Vagina (tissue), 2 donors: ENCODE measurements at places on chromosomes 1 and 21.

- DNase-seq: no peak
Measured at GRCh38 chr21:27076025-27076424, 109.1 kb upstream of the ADAMTS5 start.

GRCh38 chr1:29579821-29580425 lies 343.6 kb downstream of the PTPRU start:
- DNase-seq: no peak

DNA sequence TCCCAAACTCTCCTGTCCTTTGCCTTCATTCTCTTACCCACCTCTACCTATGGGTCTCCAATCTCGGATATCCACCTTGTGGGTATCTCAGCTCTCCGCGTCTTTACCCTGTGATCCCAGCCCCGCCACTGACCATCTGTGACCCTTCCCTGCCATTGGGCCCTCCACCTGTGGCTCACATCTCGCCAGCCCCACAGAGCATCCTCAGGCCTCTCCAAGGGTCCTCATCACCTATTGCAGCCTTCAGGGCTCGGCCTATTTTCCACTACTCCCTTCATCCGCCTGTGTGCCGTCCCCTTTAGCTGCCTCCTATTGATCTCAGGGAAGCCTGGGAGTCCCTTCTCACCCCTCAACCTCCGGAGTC lies 11.1 kb downstream of the BCAN start:
- no peak for DNase-seq

GRCh38 chr1:227910511-227911153 lies 37.1 kb downstream of the WNT9A start:
- DNase-seq: no peak

DNA sequence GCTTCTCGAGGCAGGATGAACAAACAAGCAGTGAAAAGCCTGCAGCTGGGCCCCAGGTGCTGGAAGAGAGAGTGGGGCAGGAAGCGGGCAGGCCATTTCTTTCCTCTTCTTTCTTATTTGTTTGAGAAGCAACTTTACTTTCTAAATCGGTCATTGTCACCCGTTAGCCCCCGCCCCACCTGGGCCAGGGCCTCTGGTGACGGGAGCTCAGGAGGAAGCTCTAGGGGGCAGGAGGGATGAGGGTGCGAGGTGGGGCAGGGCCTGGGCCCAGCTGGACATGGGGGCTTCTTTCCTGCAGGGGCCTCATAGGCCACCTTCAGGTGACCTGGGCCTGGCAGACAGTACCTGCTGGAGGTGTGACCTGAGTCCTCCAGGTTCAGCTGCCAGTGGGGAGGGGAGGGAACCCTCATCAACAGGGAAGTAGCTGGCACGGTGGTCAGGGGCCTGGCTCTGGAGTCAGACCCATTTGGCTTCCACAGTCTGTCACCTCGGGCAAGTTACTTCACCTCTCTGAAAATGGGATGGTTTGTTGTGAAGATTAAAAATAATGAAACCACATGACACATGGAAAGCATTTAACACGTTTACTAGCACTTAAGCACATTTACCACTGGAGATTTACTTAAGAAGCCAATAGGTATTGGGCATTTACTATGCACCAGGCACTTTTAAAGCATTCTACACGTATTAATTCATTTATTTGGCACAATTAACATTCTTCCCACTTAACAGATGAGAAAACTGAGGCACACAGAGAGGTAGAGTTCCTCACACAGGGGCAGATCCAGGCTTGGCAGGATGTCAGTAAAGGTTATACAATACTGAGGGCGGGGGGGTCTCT lies 54.1 kb upstream of the ID3 start:
- DNase-seq: no peak

DNA sequence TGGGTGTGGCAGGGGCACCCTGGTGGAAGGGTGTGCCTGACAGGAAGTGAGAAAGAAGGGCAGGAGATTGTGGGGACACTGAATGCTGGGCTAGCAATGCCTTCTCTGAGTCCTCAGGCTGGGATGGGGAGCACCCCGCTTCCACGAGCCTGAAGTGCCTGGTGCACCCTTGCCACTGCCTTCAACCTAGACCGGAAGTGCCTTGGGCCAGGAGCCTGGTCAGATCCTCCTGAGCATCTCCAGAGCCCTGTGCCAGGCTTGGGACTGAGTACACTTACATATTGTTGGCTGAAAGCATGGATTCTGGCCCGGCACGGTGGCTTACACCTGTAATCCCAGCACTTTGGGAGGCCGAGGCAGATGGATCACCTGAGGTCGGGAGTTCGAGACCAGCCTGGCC lies 205.8 kb upstream of the EDN2 start:
- DNase-seq: no peak

DNA sequence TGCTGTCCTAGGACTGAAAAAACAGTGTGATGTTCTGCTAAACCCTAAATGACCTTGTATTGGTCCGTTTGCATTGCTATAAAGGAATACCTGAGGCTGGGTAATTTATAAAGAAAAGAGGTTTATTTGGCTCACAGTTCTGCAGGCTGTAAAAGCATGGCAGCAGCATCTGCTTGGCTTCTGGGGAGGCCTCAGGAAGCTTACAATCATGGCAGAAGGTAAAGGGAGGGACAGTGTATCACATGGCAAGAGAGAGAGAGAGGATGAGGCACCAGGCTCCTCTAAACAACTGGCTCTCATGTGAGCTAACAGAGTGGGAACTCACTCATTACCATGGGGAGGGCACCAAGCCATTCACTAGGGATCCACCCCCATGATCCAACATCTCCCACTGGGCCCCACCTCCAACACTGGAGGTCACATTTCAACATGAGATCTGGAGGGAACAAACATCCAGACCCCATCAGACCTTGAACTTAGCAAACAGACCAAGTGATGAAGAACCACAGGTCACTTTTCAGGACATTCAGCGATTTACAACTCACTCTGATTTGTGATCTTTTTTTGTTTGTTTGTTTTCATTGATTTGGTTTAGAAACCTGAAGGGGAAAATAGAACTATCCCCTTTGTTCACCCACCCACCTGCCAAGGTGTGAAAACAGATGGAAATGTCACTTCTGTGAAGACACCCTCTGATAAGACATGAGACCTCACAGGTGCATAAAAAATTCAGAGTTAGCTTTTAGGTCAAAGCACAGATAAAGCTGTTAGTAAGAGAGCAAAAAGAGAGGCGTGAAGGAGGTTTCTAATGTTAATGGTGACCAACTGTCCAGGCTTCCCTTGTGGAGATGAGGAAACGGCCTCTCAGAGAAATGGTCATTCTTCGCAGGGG lies 104.2 kb upstream of the RALGPS2 start:
- no peak for DNase-seq

DNA sequence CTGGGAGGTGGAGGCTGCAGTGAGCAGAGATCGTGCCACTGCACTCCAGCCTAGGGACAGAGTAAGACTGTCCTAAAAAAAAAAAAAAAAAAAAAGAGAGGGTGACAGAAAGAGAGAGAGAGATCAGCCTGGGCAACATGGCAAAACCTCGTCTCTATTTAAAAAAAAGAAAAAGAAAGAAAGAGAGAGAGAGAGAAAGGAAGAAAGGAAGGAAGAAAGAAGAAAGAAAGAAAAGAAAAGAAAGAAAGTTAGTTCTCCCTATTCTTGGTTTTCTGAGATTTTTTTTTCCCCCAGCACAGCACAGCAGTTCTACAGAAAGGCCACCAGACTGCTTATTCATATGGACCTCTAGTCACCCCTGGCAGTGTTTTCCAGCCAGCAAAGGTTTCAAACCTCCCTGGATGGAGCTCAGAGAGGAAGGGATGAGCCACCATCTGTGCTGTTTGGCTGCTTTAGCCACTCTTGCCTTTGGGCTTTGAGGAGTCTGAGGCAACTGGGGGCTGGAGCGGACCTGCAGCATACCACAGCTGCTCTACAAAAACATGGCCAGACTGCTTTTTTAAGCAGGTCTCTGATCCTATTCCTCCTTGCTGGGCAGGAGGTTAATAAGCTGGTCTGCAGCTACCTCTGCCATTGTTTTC lies 10.6 kb downstream of the S100A6 start:
- DNase-seq: no peak

- no peak for DNase-seq
Measured at GRCh38 chr21:34017039-34017961, 56.1 kb upstream of the MRPS6 start.
